ENCODE measurements at places on chromosomes 11 and 22.

GRCh38 chr22:43197271-43197941 is 10.5 kb upstream of the TTLL12 start:
- no peak for DNase-seq

DNA sequence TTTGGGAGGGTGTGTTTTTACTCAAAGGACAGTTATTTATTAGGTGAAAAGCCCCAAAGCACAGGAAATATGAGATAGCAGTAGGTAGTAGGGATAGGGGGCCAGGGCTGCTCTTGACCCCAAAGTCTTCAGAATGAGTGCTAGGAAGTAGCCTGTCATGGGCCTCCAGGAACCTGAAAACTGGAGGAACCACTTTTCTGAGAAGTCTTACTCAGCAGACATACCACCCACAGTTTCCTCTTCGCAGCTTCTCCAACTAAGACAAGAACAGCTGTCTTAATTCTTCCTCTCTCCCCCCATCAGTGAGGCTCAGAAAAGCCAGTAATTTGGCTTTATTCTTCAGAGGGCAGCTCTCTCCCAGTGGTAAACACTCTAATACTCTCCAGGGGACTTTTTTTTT is 84.0 kb upstream of the CTSC start:
- peak; percentile 92 for DNase-seq

DNA sequence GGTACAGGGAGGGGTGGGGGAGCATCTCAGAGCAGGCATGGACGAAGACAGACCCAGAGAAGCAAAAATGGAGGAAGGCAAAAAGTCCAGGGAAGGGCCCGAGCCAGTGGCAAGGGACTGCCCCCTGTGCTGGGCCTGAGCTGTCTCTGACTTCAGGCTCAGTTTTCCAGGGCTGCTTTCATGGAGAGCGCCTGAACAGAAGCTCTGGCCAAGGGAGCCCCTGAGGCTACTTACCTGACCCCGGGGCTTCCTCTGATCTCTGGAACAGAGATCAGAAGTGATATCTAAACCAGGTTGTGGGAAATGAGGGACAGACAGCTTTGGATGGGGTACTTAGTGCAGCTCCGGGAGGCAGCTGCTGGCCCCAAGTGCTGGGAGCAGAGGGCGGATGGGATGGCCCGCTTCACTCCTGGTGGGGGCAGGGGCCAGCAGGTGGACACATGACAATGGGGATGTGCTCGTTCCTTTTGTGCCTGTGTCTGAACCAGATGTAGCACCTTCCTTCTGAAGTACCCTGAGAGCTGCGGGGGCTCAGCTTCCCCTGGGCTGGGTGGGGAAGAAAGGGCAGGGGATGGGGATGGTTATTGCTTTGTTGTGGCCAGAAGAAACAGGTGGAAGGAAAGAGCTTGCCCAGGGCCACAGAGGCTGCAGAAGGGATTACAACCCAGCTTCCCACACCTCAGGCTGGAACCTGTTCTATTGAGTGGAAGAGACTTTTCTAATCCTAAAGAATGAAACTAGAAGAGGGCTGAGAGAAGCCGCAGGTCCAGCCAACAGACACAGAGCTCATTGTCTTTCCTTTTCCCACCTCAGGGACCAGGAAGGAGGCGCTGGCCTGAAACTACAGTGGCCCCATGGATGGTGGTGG is 5.7 kb downstream of the LRRC10B start:
- DNase-seq: no peak

DNA sequence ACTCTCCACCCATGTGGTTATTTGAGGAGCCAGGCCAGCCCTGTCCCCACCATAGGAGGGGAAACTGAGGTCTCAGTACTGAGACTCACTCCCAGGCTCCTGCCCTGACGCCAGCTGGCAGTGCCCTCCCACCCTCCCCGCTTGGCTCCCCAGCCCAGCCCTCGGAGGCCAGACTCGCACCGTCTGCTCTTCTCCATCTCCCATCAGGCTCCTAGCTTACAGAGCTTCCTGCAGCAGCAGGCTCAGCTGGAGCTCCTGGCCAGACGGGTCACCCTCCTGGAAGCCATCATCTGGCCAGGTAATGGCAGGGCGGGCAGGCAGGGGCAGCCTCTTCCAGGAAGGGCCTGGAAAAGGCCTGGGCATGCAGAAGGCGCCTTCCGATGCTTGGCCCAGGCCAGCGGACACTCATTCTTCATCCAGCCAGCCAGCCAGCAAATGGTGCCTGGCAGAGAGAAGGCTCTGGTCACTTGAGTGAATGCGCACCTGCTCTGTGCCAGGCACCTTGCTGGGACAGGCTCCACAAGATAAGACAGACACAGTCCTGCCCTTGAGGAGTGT is 12.6 kb downstream of the RHBDD3 start:
- no peak for DNase-seq

DNA sequence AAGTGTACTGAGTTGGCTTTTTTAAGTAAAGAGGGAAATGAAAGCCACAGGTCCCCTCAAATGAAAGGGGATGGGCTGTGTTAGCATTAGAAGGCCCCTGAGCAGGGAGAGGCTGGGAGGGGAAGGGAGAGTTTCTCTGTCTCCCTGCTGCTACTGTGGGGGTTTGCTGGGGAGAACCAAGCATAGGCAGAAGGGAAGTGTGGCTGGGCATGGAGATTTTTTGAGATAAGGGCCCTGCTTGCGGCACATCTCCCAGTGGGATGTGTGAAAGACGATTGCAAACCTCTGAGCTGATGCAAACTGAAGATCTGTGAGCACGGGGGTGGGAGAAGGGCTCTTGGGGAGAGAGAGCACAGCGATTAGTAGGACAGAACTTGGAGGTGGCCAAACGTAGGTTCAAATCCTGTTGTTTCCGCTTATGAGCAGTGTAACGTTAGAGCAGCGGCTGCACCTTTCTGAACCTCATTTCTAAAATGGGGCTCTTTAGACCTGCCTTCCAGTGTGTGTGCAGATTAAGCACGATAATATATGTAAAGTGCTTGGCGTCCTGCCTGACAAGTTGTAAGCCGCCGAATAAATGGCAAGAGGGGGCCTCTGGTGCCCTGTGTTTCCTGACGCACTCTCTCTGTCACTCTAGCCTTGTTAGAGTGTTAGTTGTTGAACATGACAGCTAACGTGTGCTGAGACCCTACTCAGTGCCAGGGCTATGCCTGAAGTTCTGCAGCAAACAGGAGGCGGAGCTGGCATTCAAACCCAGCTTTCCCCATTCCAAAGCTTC is 122.3 kb downstream of the GRIK4 start:
- no peak for DNase-seq
